Thoracic aorta (tissue), 2 donors: ENCODE measurements at places on chromosomes 16 and 17.

DNA sequence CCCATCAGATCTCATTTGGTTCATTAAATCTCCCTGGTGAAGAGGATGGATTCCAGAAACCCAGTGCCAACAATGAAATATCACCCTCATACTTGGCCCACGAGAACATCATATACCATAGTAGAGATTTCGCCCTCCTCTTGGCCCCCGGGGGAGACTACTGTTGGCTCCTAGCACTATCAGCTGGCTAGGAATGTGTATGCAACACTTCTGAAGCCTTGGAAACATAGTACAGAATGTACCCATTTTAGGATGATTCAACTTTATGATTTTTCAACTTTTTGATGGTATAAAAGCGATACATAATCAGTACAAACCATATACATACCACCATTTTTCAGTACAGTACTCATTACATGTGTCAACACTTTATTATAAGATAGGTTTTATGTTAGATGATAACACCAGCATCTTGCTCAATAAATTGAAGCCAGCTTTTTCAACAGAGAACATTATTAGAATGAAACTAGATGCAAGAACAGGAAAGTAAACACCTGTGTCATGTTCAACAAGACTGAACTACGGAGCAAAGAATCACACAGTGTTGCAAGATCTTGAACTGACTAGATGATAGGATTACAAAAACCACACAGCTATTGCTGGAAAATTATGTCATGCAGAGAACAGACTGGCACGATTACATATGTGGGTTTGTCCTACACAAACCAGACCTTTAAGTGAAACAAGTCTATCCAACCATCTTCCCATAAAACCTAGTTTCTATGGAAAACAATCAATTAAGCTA lies 17.2 kb downstream of the RSL1D1 start:
- no peak for DNase-seq

DNA sequence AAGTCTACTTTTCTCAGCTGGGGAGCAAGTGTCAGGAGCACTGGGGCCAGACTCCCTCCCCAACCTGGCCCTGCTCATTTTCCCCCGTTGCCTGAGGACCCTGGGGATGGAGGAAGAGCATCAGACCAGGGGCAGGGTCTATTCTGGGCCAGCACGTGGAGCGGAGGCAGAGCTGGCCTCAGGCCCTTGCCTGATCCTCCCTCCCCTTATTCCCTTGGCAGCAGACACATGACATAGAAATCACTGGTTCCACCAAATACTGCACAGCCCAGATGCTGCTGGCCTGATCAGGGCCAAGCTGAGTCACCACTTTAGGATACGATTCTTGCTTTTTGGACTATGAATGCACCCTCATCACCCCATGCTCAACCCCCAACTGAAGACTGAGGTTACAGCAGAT lies 15.8 kb upstream of the AGRP start:
- DNase-seq: no peak

DNA sequence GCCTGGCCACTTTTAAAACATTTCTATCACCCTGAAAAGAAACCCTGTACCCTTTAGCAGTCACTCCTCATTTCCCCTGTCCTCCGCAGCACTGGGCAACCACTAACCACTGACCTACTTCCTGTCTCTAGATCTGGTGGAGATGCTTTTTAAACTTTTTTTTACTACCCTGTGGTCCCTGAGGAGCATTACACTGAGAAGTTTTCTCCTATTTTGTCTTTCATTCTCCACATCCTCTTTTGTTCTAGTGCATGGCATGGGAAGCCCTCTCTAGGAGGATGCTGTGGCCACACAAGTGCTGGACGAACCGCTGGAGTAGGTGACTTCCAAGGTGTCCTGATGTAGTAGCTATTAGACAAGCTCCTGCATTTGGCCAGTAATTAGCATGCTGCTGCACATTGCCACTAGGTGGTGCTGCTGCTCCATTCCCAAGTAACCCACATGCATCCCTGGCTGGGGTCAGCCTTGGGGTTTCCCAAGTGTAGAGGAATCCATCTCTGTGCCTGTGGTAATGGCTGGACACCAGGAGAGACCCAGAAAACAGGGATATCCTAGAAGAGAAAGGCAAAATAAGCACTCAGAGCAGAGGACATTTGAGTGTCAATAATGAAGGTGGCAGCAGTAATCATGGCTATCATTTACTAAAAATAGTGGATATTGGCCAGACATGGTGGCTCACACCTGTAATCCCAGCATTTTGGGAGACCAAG lies 143.8 kb upstream of the CRHR1 start:
- DNase-seq: peak; percentile 9

DNA sequence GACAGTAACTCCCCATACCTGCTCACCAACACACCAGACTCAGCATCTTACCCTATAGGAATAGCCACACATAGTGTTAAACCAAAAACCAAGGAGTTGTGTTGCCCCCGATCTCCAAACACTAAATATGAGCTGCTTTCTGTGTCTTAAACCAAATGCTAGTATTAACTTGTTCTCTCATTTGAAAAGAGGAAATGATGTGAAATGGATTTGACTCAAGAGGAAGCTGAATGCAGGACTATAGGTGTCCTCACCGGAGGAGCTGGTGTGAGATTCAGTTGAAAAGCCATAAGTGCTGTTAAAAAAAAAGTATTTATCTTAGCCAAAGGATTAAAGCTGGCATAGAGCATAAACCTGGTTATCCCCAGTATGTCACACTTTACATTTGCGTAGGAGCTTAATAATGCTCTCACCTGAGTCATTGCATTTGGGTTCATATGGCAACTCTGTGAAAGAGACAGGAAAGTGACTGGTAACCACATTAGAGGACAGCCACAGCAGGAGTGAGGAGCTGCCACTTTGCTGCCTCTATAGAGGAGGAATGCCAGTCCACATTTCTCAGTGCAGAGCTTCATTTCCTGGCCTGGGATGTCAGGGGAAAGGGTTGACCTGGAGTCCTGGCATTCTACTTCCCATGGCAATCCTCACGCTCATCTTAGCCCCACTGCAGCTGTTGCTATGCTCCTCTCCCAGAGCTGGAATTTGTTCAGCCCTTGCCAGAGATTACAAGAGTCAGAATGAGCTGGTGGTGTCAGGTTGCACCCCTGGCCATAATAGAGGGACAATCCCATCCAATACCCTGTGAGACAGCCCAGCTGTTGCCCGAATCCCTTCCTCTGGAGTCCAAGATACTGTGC lies 143.3 kb upstream of the ANKFN1 start:
- no peak for DNase-seq

- no peak for DNase-seq
Measured at GRCh38 chr17:41594363-41594915, 7.7 kb upstream of the KRT14 start.

DNA sequence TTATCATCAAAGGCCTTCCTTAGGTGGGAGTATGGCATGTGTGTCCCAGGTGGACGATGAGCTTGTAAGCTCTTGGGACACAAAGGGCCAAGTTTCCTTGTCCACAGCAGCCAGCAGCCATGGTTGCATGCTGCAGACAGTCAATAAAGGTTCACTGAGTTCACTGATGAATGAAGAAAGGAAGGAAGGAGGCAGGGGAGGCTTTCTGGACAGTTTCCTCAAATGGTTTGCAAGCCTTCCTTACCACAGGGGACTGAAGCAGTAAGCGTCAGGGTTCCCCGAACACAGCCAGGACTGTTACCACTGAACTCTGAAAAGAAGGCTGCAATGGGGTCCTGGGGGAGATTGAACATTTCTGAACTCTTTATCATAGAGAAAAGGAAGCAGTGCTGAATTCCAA lies 111.1 kb downstream of the GAS7 start:
- no peak for DNase-seq

DNA sequence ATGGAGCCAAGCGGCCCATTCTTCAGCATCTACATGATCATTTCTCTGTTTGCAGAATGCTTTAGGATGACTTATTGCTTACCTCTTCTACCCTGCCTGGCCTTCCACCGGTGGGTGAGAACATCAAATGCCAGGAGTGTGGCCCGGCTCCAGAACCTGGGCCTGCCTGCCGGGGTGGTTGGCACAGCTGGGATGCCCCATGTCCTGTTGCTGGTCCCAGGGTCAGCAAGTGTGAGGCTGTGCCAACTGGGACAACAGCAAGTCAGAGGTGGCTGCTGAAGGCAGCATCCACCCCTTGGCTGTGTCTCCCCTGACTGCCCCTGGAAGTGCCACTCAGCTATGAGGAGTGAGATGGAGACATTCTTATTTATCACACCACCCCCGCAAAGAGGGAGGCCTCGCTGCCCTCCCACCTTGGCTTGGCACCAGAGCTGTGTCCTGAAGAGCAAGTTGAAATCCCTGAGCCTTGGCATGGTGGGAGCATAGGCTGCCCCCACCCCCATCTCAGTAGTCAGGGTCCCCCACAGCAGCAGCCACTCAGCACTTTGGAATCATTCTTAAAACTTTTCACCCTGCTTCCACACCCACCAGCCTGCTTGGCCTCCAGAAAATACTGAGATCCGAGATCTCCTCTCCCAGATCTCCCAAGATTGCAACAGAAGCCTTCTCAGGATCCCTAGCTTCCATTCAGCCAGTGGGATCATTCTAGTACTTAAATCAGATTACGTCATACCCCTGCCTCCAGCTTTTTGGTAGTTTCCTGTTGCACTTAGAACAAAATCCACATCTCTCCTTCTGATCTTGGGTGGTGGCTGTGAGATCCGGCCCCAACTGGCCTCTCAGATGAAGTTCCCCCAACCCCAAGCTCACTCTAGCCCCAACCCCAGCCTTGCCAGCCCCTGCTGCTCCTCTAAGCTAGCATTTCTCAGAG lies 127.5 kb downstream of the SOCS1 start:
- DNase-seq: no peak

GRCh38 chr16:67184995-67185650 lies 1.4 kb upstream of the MATCAP1 start:
- DNase-seq: peak; percentile 79

DNA sequence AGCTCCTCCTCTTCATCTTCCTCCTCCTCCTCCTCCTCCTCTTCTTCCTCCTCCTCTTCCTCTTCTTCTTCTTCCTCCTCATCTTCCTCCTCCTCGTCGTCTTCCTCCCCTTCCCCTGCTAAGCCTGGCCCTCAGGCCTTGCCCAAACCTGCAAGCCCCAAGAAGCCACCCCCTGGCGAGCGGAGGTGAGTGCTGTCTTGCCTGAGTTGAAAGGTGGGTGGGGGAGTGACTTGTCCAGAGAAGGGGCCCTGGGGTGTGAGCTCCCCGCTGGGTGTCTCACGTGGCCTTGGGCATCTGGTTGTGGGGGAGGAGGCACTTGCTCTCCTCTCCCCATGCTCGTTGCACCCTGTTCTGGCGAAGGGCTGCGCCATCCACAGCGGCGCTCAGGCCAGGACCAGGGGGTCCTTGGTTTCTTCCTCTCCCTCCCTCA lies 8.0 kb downstream of the ELOB start:
- no peak for DNase-seq

GRCh38 chr17:61232871-61233270 lies 166.8 kb upstream of the TBX2 start:
- no peak for DNase-seq

DNA sequence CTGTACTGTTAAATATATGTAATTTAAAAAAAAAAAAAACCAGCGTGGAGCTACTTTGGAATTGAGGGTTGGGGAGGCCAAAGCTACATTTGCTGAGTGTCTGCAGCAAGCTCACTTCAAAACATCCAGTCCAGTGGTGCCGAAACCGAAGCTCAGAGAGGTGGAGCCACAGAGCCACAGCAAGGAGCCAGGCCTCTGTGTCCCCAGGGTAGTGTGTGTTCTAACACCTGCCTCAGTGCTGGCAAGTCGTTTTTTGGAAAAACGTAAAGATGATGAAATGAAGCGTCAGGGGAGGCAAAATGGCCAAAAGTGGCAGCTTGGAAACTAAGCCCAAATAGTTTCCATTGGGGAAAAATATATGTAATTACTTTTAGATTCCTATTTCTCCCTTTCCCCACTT lies 36.1 kb upstream of the MRC2 start:
- DNase-seq: no peak

DNA sequence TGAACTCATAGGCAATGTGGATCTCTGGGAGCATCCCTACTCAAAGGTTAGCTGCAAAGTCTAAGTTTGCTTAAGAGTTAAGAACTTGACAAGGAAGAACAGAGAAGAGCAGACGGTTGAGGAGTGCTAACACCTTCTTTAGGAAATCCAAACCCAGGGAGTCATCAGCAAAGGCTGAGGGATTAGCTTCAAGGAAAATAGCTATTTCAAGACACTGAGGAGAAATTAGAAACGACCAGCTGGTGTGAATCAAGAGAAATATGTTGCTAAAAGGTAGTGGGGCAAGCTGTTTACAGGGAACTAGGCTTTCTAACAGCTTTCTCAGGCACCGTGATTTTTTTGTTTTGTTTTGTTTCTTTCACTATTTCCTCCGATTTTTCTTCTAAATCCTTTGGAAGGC lies 90.7 kb downstream of the CDH8 start:
- no peak for DNase-seq

GRCh38 chr17:31907342-31907962 lies 5.9 kb upstream of the UTP6 start:
- no peak for DNase-seq

GRCh38 chr16:27174007-27174406 lies 29.3 kb upstream of the KDM8 start:
- DNase-seq: no peak

DNA sequence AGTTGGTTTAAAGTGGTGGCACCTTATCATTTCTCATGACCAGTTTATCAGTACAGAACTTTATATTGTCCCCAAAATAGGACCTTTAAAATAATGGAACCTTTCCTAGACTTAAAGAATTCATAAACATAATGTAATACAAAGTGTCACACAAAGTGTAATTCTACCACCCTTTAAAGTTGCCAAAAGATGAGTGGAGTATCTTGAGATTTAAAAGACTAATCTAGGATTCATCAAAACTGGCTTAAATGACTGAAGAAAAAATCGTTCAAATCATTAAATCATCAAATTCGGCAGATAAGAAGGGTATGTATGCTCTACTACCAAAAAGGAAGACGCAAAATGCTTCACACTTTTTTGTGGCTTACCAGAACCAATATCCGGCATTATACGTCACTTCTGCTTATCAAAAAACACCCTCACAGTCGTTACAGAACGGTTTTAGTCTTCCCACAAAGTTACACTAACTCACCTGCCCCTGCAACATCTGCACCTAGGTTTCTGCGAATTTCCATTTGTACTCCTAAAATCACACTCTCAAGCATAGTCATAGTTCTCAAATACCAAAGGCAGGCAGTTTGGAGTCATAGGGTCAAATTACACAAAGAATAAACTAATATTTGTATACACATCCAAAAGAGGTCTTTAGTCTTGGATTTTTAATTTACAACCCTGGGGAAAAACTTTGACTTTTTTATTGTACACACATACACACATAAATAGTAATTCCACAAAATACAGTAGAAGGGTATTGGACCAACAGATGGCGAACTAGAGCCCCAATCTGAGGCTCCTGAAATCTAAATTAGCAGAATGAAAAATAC lies 1.4 kb upstream of the KANSL1 start:
- DNase-seq: no peak

DNA sequence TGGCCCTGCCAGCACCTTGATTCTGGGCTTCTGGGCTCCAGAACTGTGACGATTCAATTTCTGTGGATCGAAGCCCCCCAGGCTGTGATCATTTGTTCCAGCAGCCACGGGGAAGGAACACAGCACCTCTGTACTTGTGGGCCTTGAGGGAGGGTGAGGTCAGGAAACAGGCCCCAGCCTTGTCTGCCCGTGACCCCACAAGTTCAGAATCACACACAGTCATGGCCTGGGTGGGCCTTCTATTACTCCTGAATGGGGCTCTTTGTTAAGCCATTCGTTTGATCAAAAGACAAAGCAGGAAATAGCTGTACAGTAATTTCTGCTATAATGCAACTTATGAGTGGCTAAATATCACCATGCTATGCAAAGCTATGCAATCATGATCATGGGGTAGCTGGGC lies 10.1 kb downstream of the ST6GALNAC2 start:
- no peak for DNase-seq

GRCh38 chr17:42682722-42683403 lies 532 bp downstream of the CNTNAP1 start:
- no peak for DNase-seq
